ENCODE measurements at places on chromosomes 2 and 18. TPM values are rescaled to one million over a fixed set of nuclear protein-coding genes. Genes with fewer than 3 reads are reported as not detected.

The DIPK1C gene
- not detected for total RNA-seq

DNA sequence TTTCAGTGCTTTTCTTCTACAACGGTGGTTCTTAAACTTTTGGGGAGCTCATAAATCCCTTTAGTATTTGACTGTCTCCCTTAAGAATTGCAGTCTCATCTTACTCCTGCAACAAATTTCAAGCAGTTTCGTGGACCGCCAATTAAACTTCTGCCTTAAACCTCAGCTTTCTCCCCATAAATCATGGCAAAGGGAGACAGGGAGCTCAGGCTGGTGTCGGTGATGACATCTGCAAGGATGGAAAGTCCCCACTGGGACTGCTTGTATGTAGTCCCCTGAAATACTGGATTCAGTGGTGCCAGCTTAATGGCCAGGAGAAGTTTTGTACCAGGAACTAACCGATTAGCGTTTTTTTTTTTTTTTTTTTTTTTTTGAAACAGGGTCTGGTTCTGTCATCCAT, 148.7 kb upstream of the ITGA6 start:
- no peak for DNase-seq

- DNase-seq: peak; percentile 67
These were observed 13.3 kb downstream of the BABAM2 start for GRCh38 chr2:27903649-27904404.

DNA sequence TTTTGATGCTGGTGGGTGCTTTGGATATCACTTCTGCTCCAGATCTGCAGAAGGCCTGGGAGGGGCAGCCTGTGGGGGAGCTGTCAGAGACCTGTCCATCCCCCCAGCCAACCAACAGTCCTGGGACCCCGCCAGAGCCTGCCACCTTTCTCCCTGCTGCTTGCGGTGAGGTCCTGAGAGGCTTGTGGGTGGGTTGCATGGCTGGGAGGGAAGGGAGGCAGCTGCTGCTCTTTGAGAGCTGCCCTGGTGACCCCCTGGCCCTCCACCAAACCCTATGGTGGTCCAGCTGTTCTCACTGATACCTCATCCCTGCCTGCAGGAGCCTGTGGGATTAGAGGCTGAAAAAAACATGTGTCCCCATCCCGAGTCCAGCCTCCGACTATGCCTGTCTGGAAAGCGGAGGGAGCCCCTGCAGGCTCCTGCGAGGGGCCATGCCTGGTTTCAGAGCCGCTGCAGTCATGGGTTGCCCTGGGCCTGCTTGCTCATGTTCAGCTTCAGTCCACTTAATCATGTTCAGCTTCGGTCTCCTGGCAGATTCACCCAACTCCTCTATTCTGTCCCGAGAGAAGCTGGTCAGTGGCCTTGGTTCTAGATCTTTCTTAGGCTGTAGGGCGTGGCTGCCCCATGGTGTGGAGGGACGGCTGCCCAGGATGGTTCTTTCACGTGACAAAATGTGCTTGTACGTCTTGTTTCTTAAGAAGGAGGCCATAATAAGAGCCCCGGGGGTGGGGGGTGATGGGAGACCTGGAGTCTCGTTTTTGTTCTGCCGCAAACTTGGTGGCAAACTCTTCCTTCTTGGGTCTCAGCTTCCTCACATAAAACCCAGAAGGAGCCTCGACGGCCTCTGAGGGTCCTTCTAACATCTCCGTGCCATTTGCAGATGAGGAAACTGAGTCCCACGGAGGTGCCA, 98.5 kb downstream of the CTIF start:
- no peak for DNase-seq

- DNase-seq: peak; percentile 98
These were observed 17.9 kb upstream of the SFXN5 start for GRCh38 chr2:73089270-73090030.

DNA sequence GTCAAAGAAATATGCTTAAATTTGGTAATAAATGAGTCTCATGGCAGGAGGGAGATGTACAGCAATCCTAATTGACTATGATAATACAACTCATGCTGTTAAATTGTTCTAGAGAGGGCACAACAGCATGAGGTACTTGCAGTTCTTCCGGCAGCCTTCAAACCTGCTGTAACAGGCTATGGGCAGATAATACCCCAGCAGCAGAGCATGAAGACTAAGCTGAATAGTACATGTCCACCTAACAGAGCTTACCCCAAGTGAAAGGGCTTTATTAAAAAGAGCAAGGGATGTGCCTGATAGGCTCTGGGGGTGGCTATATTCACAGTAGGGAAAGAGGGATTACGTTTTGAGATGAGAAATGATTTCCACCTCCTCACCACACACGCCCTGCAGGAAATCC, 28.9 kb downstream of the MRO start:
- peak; percentile 36 for DNase-seq

The POTEC gene
- total RNA-seq: not detected

The NDC80 gene
- 15.3 TPM for total RNA-seq

- no peak for DNase-seq
These were observed 43.1 kb downstream of the GPC1 start for GRCh38 chr2:240478346-240479110.

DNA sequence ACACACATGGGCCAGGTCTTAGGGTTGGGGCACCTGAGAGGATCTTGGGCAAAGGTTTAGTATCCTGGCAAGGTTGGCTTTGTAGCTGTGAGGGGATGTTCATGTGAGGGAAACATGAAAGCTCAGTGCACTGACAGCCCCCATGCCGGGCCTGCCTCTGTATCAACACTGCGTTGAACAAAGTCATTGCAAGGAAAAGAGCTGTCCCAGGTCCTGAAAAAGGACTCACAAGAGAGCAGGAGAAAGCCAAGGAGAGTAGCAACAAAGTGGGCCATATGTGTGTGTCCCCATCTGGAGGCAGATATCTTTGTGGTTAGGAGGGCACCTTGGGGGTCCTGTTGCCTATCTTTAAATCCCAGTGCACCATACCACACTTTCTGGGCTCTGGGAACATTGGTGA, 237.8 kb upstream of the THSD7B start:
- DNase-seq: peak; percentile 0

DNA sequence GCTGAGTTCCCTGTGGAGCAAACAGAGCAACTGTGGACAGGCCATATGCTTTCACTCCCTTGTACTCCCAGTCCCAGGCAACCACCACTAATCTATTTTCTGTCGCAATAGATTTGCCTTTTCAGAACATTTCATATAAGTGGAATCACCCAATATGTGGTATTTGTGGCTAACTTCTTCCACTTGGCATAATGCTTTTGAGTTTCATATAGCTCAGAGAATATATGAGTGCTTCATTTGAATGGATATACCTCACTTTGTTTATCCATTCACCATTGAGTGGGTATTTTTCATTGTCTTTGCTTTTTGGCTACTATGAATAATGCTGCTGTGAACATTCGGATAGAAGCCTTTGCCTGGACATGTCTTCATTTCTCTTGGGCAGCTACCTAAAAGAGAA, 151.9 kb downstream of the CERS6 start:
- DNase-seq: peak; percentile 92

- no peak for DNase-seq
These were observed 225.0 kb downstream of the HRH4 start for GRCh38 chr18:24685254-24685959.

- DNase-seq: no peak
These were observed 5.9 kb downstream of the RAB10 start for GRCh38 chr2:26039603-26040323.

DNA sequence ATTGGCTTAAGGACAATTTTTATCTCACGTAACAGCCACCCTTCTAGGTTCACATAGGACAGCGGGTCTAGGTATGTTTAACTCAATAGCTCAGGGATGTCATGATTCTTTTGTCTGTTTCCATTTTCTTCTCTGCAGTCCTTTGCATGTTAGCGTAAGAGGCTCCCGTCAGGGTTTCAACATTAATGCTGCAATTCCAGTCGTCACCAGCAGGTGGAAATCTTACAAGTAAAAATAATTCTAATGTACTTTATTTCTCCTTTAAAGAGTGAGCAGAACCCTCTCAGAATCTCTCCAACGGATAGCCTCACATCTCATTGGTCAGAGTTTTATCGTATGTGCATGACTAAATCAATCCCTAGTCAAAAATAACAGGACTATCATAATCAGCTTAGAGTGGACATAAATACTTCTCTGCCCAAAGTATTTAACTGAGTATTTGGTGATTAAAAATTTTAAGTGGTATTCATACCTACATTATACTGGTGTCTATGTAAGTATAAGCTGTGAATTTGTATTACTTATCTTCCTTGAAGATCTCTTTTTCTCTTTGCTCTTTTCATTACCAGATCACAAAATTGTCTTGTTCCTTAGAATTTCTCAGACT, 487.2 kb upstream of the GCFC2 start:
- peak; percentile 42 for DNase-seq

- DNase-seq: no peak
These were observed 6.7 kb downstream of the ATG16L1 start for GRCh38 chr2:233258211-233258610.

The HOXD8 gene
- total RNA-seq: not detected

DNA sequence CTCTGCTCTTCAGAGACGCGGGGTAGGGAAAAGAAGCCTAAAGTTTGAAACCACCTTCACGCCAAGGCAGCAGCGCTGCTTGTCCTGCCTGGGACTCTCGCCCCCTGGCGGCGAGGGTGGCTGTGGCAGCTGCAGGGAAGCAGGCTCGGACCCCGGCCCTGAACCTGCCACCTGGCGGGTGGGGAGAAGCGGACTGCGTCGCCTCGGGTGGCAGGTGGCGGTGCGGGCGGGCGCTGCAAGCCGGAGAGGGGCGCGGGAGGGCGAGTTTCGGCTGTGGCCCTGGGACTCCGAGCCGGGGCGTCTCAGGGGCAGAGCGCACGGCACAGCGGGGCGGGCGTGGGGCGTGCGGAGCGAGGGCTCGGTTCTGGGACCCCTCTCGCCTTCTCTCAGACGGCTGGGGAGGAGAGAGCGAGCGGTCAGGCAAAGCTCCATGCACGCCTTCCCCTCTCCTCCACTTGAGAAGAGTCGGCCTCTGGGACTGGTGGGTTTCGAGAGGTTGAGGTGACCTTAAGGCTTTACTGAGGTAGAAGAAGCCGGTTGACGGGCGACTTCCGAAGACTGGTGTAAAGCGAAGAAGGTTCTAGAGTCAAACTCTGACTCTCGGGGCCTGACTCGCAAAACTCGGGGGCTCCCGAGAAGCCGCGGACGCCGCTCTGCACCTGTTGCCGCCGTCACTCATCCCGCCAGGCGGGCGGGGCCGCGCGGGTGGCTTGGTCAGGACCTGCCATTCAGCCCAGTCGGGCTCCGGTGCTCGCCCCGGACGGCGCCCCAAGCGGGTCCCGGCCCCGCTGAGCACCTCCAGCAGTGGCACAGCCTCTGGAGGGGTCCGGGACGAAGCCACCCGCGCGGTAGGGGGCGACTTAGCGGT, 1.1 kb upstream of the BOLL start:
- DNase-seq: no peak

The CXCR2 gene
- not detected for total RNA-seq

DNA sequence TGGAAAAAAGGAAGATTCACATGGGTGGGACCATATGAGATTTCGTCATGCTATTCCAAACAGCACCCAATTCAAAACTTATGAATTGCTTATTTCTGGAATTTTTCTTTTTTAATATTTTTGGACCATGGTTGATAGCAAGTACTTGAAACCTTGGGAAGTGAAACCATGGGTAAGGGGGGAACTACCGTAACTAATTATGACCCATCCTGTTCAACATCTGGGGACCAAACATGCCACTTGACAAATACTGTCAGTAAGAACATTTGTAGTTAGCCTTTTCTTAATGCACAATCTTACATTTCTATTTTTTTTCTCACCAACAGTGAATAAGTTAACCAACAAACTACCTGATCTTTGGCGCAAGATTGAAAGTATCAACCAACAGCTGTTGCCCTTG, 105.7 kb upstream of the TTC39C start:
- no peak for DNase-seq

- no peak for DNase-seq
These were observed 5.7 kb downstream of the GFPT1 start for GRCh38 chr2:69381337-69381737.

DNA sequence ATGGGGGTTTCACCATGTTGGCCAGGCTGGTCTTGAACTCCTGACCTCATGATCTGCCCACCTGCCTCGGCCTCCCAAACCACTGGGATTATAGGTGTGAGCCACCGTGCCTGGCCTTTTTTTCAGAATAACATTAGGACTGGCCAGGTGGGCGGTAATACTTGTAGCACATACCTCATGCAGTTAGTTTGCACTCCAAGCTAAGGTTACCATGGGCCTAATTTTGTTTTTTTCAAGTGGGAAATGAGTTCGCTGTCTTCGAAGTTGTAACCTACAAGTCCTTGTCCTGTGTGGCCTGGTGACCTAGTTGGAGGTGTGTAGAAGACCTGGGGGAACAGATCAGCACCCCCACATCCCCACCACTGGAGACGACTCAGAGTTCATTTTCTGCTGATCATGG, 74.8 kb downstream of the LYPD1 start:
- no peak for DNase-seq

The RAB31 gene
- total RNA-seq: 34.6 TPM

DNA sequence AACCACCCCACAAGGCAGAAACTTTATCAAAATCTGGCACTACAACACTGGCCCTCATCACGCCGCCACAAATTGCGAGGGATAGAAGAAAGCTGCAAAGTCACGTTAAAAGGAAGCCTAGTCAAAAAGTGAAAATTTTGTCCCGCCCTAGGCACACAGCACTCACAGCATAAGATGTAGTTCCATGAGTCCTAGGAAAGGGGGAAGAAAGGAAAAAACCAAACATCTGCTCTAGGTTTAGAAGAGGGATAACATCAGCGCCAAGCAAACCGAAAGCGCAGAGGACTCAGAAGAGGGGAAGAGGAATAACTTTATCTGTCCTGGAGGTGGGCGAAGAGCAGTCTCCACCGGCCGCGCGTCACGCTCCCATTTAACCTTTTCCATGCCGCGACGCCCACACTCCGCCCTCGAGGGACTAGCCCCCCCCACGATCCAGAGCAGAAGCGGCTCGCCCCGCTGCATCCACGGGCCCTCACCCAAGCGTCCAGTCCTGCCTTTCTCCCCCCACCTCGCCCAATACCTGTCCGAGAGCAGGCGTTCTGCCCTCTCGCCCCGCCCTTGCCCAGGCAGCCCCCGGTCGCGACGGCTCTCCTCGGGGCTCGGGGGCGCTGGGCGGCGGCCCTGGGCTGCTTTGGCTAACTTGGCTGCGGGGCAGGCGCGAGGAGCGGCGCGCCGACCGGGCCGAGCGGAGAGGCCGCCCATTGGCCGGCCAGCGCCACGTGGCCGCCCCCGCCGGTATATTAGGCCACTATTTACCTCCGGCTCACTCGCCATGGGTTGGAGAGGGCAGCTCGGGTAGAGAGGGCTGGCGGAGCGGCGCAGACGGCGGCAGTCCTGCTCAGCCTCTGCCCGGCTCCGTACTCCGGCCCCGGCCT, at the start of gene HOXD1:
HOXD1 (plus strand) TSS at position 770 of the 875 bp plus-strand sequence. CDS start 134 bp downstream, outside the sequence.
- DNase-seq: no peak

The PIEZO2 gene
- total RNA-seq: not detected

The CTIF gene
- total RNA-seq: 68.8 TPM

Measured in mammary epithelial cell (primary cell).